ENCODE measurements at places on chromosomes 3 and 15.

DNA sequence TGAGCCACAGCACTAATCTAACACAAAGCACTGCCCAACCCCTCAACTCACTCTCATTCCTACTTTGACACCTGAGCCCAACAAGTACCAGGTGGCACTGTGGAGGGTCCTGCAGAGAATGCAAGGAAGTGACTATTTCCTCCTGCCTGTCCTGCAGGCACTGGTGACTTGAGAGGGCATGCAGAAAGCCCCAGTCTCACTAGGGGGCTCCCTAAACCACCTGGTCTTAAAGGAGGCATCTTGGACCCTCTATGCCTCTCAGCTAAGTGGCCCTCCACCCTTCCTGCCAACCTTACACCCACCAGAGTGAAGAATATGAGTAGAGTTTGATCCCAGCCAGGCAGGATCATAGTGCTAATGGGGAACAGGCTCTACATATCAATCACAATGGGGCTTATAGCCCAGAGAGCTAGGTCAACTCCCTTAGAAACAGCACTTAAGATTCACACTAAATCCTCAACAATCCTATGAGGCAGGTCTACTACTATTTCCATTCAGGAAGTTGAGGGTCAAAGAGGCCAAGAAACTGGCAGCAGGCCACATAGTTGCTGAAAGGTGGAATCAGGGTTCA lies 15.2 kb downstream of the TRAIP start:
- no peak for DNase-seq

GRCh38 chr15:67559158-67559557 lies 16.7 kb downstream of the MAP2K5 start:
- no peak for DNase-seq

DNA sequence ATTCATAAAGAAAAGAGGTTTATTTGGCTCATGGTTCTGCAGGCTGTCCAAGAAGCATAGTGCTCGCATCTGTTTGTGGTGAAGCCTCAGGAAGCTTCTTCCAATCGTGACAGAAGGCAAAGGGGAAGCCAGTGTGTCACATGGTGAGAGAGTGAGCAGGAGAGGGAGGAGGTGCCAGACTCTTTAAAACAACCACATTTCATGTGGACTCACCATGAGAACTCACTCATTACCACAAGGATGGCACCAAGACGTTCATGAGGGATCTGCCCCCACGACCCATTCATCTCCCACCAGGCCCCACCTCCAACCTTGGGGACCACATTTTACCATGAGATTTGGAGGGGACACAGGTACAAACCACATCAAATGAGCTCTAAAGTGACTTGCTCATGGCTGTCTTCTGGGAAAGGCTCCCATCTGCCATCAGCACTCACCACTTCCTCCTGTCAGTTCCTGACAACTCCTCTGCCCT lies 327.3 kb upstream of the TLE3 start:
- DNase-seq = no peak

- DNase-seq = no peak
Measured at GRCh38 chr3:155225417-155225816, 68.1 kb downstream of the STRIT1 start.

GRCh38 chr15:26126070-26126469 lies 262.9 kb upstream of the ATP10A start:
- no peak for DNase-seq

- no peak for DNase-seq
Measured at GRCh38 chr3:66498687-66499621, 1.9 kb downstream of the LRIG1 start.

- DNase-seq = no peak
Measured at GRCh38 chr3:80526153-80526552, 758.4 kb upstream of the ROBO1 start.

DNA sequence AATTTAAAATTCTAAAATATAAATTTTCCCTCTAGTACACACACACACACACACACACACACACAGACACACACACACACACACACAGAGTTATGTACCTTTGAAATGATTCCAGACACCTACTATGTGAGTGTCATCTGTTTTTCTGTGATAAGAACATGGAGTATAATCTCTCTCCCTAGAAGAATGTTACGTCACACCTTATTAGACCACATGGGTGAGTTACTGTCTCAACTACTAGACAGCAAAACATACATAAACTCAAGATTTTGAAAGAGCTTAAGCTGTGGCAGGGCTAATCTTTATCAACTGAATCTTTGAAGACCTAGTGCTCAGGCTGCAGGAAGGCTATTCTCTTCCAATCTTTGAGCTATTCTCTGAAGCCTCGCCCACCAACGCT lies 385.9 kb upstream of the BCHE start:
- DNase-seq = no peak

- DNase-seq = no peak
Measured at GRCh38 chr3:146953511-146953981, 348.4 kb upstream of the PLSCR5 start.

DNA sequence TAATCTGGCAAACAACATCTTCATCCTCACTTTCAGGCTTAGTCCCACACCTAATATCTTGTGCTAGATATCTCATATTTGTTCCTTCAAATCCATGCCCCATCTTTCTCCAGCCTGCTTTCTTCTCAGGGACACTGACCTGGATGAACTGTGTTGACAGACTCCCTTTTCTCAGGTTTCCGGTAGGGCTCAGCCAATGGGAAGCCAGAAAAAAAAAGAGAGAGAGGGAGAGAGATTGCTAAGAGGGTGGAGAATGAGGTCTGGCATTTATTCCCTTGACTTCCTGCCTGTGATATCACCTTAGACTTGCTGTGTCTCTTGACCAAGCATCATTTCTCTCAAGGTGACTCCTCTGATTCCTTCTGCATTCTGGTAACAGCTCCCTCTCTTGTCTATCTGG lies 145.6 kb upstream of the ABI3BP start:
- no peak for DNase-seq

- DNase-seq = no peak
Measured at GRCh38 chr3:17143893-17144664, 259.3 kb downstream of the PLCL2 start.

- DNase-seq = no peak
Measured at GRCh38 chr3:126446791-126447190, 28.9 kb downstream of the ZXDC start.

- no peak for DNase-seq
Measured at GRCh38 chr15:95442107-95442719, 888.3 kb upstream of the NR2F2 start.

DNA sequence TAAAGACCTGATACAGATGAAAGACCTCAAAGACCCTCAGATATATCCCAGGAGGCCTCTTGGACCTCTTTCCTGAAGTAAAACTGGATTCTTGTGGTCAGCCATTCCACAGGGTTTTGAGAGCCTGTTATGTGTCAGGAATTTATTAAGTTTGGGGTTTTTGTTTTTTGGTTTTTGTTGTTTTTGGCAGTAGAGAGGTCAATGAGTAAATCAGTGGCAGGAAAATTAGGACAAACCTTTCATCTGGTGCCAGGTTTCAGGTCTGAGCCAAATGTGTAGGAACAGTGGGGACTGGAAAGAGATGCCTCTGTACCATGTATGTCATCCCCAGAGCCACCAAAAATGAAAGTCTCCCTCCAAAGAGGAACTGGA lies 520.4 kb upstream of the MDFIC2 start:
- DNase-seq = no peak

DNA sequence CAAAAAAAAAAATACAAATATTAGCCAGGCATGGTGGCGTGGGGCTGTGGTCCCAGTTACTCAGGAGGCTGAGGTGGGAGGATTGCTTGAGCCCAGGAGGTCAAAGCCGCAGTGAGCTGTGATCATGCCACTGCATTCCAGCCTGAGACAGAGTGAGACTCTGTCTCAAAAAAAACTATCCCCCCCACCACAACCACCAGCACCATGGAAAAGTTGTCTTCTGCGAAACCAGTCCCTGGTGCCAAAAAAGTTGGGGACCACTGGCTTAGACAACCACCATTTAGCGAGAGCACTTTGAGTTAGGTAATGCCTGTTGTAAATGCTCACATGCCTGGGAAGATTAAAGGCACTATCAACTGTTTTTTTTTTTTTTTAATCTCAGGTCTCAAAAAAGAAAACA lies 15.4 kb downstream of the ARHGAP31 start:
- DNase-seq = no peak

DNA sequence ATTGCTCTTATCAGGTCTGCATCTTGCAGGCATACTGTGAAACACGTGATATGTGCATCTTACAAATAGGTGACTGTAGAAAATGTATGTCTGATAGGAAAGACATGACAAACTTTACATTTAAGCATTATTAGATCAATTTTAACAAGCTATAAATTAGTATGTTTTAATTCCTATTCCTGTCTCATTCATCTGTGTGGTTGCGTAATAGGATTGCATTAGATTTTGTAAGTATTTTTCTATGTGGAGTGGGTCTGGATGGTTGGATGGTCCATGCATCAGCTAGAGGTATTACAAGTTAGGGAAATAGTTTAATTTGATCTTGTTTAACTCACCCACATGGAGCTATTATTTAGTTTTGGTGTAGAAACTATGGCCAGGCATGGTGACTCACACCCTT lies 18.8 kb downstream of the ASTE1 start:
- DNase-seq = no peak

DNA sequence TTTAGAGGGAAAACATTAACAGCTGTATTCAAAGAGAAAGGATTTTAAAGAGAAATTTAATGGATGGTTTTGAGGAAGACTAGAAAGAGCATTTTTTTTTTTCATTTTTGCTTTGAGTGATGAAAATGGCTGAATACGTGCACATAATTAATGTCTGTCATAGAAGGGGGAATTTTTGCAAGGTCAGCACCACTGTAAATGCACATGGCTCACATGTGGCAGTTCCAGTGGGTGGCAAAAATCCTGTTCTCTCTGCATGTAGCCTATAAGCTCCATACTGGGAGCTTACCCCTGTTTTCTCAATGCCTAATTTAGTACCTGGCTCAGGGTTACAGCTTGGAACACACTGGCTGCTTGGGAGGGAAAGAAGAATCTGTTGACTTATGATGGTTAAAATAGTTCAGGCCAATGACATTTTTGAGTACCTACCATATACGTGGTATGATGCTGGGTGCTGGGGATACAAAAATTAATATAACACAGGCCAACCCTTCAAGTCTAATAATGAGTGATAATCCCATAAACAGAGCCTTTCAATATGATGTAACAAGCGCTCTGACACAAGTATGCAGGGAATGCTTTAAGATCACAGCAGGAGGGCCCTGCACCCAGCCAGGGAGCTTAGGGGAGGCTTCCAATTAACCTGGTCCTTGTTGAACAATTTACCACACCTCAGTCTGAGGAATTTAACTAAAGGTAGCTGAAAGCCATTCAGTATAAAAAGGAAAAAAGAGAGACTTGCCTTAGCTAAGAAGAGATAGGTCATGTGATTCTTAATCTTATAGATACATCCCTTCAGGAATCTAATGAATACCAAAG lies 33.0 kb downstream of the HSPBAP1 start:
- DNase-seq = no peak

- no peak for DNase-seq
Measured at GRCh38 chr3:150527464-150528255, 18.6 kb downstream of the SERP1 start.

GRCh38 chr3:146250449-146251382 lies at the start of gene PLSCR4:
PLSCR4 (minus strand) TSS chr3:146251105; CDS start chr3:146222071, 29,034 bp downstream.
- no peak for DNase-seq

DNA sequence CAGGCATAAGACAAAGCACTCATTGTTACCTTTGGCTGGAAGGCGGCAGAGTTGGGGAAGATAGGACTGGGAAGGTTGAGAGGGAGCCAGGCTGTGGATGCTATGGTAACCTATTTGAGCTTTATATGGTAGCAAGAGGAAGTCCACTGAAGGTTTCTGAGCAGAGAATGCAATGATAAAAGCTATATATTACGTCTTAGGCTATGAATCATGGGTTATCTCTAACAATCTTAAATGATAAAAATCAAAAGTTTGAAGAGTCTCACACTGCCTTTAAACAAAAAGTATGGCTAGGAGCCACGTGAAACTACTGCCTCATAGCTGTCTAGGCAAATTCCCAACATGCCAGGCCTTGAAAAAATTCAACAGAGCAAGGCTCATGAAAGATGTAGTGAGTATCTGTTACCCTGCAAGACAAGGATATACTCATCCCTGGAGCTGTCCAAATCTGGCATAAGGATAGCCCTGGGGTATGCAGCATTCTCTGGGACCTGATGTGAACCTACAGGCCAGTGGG lies 4.1 kb downstream of the P3H2 start:
- DNase-seq = no peak

DNA sequence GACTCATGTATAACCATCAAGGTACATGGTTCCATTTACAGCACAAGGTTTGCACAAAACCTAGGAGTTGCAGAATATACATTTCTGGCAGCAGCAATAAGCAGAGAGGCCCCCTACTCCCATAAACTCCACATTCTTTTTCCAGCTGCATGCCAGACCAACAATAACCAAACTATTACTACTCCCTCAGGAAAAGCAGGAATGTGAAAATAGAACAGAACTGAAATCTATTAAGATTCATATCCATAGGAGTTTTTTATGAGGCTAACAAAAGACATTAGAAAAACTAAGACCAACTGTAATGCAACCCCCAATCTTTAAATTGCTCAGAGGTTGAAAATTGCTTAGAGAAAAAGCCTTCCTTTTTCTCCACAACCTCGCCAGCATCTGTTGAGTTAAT lies 27.6 kb upstream of the TOP2B start:
- DNase-seq = no peak

GRCh38 chr3:9147896-9148266 lies 101.6 kb downstream of the SRGAP3 start:
- DNase-seq = no peak

- no peak for DNase-seq
Measured at GRCh38 chr3:126201168-126201567, 20.8 kb upstream of the ALDH1L1 start.

- DNase-seq = no peak
Measured at GRCh38 chr15:77350792-77351191, 69.1 kb downstream of the PEAK1 start.

DNA sequence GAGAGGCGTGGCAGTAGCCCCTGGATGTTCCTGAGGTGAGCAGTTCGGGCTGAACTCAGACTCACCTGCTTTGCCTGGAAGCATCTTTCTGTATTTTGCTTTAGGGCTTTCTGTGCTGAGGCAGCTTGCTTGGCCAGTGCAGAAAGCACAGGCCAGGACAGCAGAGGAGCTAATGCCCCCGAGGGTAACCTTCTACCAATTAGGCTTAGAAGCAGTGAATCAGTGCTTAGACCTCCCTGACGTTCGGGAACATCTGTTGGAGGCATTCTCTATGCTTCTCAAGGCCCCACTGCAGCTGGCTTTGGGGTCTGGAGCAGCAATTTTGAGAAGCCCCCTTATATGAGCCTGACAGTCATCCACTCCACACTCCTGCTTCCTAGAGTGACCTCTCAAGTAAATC lies 350.7 kb upstream of the PROK2 start:
- no peak for DNase-seq

- no peak for DNase-seq
Measured at GRCh38 chr3:51637941-51638471, 33.0 kb upstream of the TEX264 start.

DNA sequence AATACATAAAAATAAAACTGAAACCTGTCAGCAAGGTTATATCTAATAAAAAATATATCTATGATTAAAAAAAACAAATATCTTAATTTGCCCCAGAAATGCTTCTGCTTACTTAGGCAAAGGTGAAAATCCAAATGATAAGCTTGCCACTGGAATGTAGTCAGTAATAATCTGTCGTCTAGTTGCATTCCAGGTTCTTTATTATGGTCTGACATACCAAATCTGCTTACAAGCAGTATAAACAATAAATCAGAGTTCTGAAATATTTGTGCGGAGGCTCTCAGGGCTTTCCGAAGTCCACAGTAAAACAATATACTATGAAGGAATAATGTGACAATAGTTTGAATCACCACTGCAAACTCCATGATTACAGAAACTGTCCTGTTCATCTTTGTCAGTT lies 1133.5 kb downstream of the ROBO1 start:
- DNase-seq = no peak

GRCh38 chr3:16448639-16449070 lies 64.8 kb downstream of the RFTN1 start:
- DNase-seq = no peak

All from activated CD4-positive, CD25-positive, alpha-beta regulatory T cell (primary cell).